ENCODE measurements at places on chromosomes 1 and 21.

GRCh38 chr1:18973446-18973955 is 17.0 kb upstream of the IFFO2 start:
- no peak for DNase-seq

DNA sequence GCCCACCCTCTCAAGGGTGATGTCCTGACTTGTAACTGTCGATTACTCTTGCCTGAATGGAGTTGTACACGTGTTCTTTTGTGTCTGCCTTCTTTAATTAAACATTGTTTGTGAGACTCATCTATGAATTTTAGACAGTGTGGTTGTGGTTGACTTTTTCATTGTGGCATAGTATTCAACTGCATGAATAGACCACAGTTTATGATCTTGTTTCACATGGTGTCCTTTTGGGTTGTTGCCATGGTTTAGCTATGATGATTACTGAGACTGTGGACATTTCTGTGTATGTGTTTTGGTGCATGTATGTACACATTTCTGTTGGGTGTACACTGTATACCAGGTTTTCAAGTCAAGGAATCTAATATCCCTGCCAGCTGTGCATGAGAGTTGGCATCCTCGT is 30.1 kb downstream of the PRMT2 start:
- DNase-seq = no peak

- no peak for DNase-seq
These were observed 114.0 kb upstream of the VANGL1 start for GRCh38 chr1:115527746-115528145.

DNA sequence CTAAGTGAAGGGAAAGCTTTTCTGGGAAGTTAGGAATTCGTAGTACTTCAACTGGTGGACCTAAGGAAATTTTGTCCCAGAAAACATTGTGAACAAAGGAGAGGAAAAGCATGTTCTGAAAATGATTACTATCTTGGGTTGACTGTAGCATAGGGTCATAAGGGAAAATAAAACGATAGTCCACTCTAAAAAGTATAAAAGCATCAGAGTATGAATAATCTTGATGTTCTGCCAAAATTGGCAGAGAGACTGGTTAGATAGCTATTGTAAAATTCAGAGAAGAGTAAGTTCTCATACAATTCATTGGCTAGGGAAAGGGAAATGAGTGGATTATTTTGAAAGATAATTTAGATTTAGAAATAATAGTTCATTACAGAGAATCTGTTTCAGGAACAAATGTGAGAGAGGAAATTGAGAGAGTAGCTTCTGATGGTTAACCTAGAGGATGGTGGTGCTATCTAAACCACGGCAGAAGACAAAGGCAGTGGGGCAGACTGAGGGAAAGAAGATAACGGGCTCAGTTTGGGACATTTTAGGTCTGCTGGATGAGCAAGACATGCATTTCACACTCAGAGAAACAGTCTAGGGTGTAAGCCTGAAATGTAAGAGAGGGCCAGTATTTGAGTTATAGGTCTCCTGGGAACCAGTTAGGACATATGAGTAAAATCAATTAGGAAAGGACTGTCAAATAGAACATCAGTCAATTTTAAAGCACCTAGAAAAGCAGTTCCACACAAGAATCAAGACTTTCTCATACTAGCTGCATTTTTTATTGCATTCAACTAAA is 799.3 kb upstream of the CXADR start:
- no peak for DNase-seq

DNA sequence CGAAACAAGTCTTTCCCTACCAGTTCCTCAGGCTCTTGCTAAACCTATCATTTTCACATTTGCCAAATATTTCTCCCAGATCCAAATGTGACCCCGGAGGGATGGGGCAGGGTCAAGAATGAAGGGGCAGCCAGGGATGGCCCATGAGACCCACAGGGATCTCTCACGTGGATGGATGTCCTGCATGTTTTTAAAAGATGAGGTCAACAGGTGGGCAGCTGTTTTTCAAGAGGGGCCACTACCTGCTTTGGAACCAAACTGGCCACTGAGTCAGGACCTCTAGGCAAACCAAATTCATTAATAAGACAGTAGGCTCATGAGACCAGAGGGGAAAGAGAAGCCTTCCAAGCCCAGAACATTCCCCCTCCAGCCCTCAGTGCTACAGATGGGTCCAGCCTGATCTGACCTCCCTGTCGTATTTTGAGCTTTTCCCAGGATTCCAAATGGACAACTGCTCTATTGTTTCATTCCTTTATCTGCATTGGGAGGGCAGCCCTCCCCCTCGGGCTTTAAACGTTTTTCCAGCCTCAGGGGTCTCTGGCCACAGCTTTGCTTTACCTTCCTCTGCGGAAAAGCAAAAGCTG is 252.5 kb upstream of the IRF2BP2 start:
- DNase-seq = no peak

DNA sequence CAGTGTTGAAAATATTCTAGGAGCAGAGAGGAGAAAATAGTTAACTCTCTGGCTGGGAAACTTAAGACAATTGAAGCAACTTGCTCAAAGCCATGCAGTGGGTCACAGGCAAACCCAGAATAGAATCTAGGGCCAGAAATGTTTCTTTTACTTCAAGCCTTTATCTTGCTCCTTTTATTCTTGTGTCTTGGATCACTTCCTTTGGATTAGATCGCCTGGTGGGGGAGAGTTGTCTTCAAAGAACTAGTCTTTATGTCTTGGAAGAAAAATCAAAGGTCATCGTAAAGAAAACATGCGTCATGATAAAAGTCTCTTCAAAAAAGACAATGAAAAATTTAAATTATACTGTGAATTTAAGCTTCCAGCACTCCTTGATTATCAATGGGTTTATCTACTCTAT is 493.6 kb upstream of the USP24 start:
- DNase-seq = no peak

GRCh38 chr1:234613128-234613875 is 3.3 kb upstream of the IRF2BP2 start:
- DNase-seq = no peak

GRCh38 chr1:197065559-197065958 is 1.5 kb downstream of the F13B start:
- DNase-seq = no peak

DNA sequence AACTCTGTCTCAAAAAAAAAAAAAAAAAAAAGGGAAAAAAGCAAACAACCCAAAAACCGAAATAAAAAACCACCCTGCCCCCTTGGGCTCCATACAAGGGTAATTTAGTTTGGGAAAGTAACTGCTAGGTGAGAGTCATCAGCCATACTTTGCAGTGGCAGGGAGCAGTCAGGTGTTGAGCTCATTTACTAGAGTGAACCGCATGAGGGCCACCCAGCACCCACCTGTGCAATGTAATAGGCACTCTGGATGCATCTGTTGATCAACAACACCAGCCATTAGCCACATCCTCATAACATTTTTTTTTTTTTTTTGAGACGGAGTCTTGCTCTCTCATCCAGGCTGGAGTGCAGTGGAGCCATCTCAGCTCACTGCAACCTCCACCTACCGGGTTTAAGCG is 9.1 kb downstream of the INAVA start:
- DNase-seq = no peak

- DNase-seq = no peak
These were observed 13.6 kb downstream of the GJA4 start for GRCh38 chr1:34806396-34806795.

DNA sequence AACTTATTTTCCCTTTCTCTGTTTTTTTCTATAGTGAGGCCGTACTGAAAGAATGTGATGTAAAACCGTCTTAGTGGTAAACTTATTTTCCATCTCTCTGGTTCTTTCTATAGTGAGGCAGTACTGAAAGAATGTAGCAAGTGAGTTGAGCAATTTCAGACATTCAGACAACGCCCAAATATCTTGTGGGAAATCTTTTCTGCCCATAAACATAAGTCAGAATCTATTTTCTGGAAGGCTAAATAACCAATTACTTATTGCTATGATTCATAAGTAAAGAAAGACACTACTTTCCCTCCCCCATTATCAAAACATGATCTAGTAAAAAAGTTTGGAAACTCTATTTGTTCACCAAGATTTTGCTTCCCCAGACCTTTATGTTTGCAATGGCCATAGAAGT is 18.8 kb upstream of the SCCPDH start:
- DNase-seq = peak; percentile 40

GRCh38 chr1:228341814-228342626 is 64.6 kb downstream of the TRIM11 start:
- no peak for DNase-seq

DNA sequence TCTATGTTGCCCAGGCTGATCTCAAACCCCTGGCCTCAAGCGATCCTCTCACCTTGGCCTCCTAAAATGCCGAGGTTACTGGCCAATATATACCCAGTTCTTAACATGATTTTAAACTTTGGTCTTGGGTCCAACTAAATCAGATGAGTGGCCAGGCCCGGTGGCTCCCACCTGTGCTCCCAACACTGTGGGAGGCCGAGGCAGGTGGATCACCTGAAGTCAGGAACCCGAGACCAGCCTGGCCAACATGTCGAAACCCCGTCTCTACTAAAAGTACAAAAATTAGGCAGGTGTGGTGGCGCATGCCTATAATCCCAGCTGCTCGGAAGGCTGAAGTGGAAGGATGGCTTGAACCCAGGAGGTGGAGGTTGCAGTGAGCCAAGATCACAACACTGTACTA is 29.6 kb downstream of the TOMM20 start:
- DNase-seq = no peak

DNA sequence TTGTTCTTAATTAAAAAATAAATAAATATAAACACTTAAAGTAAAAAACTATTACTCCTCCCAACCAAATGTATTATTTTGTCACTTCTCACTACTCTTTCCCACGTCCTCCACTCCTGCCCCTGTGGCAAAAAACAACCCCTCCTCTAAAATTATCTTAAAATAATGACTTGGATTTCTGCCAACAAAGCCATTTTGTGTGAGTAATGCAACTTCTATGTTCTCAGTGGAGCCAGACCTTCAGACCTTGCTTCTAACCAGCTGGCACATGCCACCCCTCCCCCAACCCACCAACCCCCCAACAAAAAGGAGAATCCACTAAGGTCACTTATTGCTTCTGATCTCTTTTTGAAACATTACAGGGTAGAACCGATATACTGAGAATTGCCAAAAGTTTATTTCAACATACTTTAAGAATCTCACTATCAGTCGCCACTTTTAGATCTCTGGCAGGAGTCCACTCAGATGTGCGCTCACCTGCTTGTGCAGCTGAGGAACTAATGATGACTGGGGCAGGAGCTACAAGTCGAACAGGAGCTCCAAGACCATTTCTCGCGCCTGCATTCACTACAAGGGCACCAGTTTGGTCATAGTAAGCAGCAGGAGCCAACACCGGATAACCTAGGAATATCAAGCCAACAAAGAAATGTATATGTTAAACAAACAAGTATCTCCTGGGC is 58.3 kb upstream of the SDC3 start:
- peak; percentile 60 for DNase-seq

DNA sequence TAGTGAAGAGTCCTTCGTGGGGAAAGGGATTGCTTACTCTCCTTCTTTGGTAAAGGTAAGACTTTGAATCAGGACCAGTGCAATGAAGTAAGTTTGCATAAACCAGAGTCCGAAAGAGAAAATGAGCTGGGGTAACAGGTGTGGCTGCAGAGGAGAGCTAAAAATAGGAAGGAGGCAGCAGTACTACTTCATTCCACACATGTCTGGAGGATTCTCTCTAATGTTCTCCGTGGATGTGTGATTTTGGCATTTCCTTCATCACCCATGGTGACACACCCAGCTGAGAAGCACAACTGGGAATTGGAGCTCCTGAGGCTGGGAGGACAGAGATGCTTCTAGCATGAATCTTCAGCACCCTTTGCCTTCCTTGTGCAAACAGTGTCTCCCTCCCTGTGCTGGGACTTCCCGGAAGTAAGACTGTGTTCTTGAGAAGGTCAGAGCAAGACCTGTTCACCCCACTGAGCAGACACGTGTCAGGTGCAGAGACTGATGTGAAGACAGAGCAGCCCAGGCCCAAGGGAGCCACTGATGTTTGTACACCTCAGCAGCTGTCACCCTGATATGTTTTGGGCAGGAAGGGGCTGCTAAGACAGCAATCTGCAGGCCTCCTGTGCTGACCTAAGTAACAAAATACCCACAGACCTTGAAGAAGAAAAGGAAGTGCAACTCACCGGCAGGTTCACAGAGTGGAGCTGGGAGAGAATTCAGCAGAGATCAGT is 13.3 kb downstream of the FCRL1 start:
- no peak for DNase-seq

- no peak for DNase-seq
These were observed 136.1 kb downstream of the RWDD3 start for GRCh38 chr1:95369985-95370690.

DNA sequence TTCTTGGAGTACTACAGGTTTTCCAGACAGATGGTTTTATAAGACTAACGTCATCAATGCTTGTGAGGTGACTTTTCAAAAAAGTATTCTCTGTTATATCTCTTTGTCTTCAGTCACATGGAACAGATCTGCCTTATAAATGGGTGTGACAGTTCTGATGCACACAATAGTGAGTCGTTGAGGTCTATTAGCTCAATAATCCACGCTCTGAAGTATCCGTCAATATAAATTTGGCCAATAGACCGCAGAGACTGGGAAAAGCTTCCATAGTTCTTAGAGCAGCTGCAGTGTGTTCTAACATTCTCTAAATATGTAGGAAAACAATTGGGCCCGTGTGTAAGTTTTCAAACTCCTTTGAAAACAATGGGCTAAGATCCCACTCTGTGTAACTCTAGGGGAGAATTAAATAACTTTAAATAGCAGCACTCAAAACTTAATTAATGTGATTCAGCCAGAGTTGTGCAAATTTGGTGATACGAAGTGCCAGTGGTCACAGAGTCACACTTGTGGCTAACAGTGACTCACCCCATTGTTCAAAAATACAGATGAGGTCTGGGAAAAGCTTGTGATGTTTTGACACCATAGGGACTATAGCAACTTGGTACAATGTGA is 316.0 kb downstream of the LMO4 start:
- no peak for DNase-seq

All from HFF-Myc (cell line).